ENCODE measurements at places on chromosomes 3 and 15.

DNA sequence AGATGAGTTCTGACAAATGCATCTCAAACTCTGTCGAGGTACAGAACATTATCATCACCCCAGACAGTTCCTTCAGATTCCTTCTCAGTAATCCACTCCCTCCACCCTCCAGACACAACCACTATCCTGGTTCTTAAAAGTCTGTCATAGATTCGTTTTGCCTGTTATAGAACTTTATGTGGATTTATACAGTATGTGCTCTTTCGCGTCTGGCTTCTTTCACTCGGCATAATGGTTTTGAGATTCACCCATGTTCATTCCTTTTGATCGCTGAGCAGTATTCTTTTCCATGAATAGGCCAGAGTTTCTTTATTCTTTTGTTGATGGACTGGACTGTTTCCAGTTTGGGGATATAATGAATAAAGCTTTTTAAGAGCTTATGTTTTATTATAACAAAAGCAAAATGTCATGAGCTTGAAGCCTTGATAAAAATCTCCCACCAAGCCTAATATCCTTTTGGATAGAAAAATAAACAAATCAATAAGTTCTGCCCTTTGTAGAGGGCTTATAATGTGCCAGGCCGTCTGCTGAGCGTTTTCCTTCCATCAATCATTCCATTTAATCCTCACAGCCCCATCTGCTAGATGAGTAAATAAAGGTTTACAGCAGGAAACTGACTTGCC is 21.3 kb upstream of the RFTN1 start:
- DNase-seq: no peak

- DNase-seq: no peak
Measured at GRCh38 chr15:68197170-68197492, 8.0 kb downstream of the CALML4 start.

GRCh38 chr3:123559040-123559861 is 25.6 kb downstream of the HACD2 start:
- DNase-seq: peak; percentile 59

DNA sequence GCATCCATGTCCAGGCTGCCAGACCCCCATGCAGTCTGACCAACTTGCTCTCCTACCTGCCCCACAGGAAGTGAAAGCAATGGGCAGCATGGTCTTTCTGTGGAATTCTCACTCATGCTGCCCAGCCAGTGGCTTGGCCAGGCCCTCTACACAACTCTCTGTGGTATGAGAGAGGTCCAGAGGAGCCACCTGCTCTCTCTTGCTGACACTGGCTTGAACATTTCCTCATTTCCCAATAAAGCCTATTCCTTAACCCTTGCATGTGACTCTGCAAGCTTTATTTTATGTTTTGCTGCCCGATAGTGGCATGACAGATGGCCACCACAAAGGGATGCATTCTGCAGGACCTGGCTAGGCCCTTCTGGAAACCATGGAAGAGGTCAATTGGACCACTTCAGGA is 53.8 kb downstream of the CCR1 start:
- no peak for DNase-seq

- peak; percentile 51 for DNase-seq
Measured at GRCh38 chr15:55289746-55290527, at the start of gene RAB27A. Gene RAB27A (minus strand): TSS chr15:55289813. CDS start chr15:55234934, 54,879 bp downstream.

GRCh38 chr3:13687517-13687943 is 138.6 kb downstream of the FBLN2 start:
- DNase-seq: no peak

DNA sequence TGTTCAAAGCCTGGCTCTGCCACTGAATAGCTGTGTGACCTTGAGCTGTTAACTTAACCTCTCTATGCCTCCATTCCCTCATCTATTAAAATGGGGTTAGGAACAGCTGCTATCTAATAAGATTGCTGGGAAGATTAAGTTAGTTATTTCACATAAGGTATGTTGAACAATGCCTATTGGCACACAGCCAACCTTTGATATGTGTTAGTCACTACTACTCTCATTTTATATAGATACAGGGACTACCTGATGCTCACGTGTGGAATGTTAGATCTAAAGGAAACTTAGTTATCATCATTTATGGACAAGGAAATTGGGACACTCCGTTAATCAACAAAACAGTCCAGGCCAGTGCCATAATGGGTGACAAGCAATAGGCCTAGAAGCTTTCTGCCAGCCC is 332.4 kb upstream of the PPP2R3A start:
- DNase-seq: no peak

DNA sequence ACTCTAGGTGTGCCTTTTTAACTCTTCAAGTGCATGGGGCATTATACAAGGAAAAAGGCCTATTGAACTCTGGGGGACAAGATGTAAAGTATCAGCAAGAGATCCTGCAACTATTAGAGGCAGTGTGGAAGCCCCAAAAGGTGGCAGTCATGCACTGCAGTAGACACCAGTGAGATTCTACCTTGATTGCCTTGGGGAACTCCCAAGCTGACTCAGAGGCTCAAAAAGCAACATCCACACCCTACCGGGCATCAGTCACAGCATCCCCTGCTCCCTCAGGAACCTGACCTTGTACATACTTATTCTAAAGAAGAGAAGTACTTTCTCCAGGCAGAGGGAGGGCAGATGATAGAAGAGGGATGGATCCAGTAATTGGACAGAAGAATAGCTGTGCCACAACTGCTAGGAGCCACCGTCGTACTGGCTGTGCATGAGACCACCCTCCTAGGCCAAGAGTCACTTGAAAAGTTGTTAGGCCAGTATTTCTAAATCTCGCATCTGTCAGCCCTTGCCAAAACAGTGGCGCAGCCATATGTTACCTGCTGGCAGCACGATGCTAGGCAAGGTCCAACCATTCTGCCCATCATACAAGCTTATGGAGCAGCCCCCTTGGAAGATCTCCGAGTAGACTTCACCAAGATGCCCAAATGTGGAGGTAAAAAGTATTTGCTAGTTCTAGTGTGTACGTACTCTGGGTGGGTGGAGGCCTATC is 523.1 kb upstream of the FRG2C start:
- DNase-seq: no peak

DNA sequence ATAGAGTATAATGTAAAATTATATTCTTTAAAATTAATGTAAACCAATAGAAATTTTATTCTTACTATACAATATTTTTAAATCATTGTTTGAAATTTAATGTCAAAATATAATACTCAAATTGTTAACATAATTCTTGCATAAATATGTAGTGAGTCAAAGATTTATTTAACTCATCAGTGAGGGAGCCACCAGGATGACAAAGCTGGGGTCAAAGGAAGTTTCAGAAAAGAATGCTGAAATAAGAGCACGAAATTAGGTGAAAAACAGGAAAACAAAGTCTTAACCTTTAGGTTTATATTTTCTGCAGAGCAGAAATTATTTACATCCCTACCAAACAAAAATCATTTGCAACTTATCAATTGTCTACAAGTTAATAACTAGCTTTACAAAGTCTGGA is 74.1 kb downstream of the DIPK2A start:
- no peak for DNase-seq

GRCh38 chr3:188169830-188170455 is 16.0 kb downstream of the LPP start:
- DNase-seq: no peak

GRCh38 chr3:195052939-195053338 is 218.0 kb downstream of the XXYLT1 start:
- no peak for DNase-seq

DNA sequence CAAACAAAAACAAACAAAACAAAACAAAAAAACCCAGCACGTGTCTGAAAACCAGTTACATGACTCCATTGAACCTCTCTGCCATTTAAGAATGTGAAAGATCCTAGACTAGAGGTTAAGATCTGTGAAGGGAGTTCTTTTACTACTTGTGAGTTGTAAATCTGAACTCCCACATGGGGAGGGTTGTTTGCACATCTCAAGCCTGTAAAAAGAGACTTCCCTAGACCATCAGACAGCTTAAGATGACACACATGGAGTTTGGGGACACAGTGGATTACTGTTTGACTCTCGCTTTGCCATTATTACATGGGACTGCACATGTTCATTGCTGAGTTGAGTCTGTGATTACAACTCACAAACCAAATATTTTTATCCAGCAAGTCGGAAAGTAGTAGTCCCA is 171.5 kb downstream of the SLC9A9 start:
- DNase-seq: no peak

DNA sequence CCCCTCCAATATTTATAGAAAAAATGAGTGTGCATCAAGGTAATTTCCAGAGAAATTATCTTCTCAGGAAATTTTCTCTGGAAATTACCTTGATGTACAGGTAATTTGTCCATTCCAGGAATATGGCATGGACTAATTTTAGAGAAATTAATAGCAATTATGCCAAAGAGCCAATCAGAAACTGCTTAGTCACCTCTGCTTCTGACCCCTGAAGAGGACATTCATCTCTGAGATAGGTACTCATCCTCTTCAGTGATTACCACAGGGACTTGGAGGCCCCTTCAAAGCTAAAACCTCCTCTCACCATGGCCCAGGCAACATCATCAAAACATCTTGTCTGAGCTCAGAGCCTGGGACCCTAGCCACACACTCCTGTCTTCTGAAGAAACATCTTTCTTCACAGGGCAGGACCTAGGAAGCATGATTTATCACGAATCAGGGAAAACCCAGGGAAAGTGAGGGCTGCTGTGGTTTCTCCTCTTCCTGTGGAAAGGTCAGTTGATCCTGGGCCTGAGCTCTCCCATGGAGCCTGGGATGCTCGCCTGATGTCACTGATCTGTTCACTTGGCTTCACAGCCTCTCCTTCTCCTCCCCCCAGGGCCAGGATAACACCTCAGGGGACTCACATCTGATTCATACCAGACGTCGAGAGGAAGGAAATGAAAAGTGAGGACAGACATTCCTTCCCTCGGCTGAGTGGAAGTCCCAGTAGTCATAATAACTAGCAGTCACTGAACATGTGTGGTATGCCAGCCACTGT is 210.5 kb downstream of the DTWD1 start:
- DNase-seq: no peak

DNA sequence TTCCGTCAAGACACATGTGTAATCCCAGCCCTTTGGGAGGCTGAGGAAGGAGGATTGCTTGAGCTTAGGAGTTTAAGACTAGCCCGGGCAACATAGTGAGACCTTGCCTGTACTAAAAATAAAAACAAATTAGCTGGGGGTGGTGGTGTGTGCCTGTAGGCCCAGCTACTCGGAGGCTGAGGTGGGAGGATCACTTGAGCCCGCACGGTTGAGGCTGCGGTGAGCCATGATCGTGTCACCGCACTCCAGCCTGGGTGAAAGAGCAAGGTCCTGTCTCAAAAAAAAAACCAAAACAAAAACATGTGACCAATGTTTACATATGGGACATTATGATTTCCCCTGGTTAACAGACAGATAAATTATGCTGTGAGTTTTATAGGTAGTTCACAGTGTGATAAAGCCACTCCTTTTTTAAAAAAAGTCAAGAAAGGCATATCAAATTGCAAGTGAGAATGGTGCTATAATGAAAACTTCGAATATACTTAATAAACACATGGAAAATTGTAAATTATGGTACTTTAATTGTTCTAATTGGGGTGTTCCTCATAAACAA is 9.2 kb downstream of the BBX start:
- DNase-seq: no peak

GRCh38 chr3:176663387-176663786 is 533.9 kb downstream of the TBL1XR1 start:
- DNase-seq: no peak
